ENCODE measurements at places on chromosomes 4 and X.

DNA sequence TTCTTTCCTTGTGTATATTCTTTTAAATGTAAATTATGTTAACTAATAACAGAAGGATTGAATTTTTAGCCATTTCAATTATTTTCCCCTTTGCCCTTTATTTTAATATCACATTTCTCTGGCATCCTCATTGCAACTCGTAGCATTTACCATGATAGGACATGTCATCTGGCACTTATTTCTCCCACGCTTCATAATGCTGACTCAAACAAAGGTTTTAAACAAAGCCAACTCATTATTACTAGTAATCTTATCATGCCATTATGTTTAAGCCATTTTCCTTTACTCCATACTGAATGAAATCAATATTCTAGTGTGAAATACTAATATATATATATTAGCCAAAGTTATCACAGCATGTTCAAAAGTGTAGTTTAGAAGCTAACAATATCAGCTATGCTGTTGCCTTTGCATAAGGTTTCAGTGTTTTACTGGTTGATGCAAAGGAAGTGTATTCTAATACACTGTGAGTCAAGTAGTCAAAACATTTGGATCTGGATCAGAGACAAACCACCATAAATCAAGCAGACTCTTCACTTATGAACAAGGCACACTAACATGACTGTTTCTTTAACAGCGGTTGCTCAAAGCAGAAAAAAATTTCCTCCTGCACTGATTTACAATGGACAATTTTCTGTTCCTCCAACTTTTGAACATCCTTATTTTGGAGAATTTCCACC is 281.6 kb downstream of the SLC7A11 start:
- no peak for DNase-seq

- DNase-seq, result no peak
These were observed 336.9 kb upstream of the FAT1 start for GRCh38 chr4:187060551-187060950.

DNA sequence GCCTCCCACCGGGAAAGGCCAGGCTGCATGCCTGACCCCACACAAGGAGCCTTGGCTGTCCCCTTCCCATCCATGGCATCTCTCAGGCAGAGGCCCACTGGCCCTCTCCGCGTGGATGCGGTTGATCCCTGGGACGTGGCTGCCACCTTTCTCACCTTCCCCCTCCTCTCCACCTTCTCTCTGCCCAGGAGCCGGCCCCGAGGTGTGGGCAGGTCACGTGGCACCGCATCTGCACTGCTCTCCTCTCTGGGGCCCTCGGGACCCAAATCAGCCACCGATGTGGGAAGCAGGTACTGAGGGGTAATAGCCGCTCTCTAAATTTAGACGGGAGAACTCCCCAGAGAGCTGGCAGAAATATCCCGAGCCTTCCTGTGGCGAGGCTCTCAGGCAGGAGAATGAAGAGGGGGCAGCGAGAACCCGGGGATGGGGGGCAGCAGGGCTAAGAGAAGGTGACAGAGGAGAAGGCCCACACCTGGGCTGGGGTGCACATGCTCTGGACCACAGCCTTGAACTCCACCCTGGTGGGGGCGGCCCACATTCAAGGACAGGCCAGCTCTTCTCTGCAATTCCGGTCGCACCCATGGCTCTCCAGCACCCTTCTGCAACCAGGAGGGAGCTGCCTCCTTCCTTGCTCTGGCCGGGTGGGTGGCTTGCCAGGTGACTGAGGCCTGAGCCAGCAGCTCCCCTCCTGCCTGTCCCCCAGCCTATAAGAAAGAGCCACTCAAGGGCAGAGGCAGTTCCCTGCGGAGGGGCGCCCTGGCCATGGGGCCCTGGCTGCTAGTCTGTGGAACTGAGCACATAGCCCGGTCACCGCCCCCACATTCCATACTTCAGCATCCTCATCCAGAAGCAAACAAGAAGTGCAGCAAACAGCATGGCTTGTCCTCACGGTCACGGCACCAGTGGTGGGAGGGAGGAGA is 9.6 kb upstream of the DUSP9 start:
- DNase-seq, result no peak

DNA sequence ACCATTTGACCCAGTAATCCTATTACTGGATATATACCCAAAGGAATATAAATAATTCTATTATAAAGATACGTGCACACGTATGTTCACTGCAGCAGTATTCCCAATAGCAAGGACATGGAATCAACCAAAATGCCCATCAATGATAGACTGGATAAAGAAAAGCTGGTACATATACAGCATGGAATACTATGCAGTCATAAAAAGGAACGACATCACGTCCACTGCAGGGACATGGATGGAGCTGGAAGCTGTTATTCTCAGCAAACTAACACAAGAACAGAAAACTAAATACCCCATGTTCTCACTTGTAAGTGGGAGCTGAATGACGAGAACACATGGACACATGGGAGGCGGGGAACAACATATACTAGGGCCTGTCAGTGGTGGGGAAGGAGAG is 69.7 kb downstream of the PHF8 start:
- no peak for DNase-seq

DNA sequence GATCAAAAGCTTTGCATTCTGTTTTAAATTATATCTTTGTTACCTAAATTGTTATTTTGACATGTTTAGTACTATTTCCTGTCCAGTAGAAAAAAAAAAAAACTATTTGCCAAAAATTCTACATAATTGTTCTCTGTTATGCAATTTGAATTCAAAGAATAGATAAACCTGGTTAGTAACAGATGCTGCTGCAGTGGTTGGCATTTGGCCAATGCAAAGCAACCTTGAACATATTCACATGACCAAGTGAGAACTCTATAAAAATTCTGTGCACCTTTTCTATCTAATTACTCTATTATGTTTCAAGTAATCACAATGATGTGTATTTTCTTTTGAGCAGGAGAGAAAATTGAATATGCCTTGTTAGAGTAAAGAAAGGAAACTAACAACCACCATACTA is 1473.4 kb downstream of the RPA4 start:
- no peak for DNase-seq

DNA sequence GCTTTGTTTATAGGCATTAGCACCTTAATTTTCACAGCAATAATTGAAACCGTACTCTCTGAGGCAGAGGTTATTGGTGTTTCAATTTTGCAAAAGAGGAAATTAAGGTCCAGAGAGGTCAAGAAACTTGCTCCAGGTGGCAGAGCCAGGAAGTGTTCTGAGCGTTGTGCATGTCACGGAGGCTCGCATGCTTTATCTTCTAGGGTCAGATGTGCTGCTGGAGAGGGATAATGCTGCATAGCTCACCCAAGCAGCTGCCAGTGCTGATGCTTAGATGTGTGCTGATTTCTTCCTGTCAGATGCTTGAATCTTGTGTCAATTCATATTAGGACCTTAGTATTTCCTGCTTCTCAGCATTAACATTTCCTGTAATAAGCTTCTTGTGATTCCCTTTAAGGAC is 13.0 kb upstream of the FGF5 start:
- DNase-seq, result no peak

DNA sequence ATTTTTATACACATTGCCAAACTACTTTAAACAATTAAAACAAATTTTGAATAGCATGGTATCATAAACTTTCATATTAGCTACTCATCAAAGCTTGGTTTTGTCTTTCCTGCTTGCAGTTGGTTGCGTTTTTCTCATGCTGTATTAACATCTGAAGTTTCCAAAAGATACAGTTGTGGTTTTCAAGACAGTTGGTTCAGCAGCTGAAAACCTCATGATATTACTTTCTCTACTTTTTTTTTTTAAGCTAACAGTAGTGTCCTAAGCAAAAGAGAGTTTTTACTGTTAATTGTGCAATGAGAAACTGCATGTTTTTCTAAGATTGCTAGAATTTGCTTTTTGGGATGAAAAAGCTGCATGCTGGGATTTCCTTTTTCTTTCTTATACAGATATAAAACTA is 15.2 kb downstream of the RUFY3 start:
- no peak for DNase-seq

Measured in stimulated activated CD8-positive, alpha-beta memory T cell treated with anti-CD3 and anti-CD28 coated beads, Interleukin-4, amount 100 ng/mL, for 1 hour (primary cell).